ENCODE measurements at places on chromosomes 1 and 21.

GRCh38 chr1:94490556-94490955, 51.0 kb downstream of the F3 start:
- no peak for DNase-seq

DNA sequence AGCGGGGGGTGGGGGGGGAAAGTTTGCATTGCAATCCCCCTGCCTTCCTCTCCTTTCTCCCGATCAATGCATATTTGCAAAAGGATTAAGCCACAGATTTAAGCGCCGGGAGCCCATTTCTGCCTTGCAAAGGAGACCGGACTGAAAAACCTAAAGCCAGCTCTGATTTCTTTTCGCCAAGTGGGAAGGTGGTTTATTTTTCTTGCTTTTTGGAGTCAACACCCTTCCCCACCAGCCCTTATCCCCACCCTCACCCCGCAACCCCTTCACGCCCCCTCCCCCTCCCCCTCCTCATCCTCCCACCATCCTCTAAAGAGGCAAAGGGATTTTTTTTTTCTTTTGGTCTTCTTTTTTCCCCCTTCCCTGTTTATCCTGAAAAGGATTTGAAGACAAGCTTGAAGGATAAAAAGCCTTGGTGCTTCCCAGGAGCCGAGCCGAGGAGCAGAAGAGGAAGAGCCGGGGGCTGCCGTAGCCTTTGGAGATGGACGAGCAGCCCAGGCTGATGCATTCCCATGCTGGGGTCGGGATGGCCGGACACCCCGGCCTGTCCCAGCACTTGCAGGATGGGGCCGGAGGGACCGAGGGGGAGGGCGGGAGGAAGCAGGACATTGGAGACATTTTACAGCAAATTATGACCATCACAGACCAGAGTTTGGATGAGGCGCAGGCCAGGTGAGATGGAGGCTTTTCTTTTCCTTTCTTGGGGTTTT, 513 bp downstream of the PBX1 start:
- DNase-seq = no peak

DNA sequence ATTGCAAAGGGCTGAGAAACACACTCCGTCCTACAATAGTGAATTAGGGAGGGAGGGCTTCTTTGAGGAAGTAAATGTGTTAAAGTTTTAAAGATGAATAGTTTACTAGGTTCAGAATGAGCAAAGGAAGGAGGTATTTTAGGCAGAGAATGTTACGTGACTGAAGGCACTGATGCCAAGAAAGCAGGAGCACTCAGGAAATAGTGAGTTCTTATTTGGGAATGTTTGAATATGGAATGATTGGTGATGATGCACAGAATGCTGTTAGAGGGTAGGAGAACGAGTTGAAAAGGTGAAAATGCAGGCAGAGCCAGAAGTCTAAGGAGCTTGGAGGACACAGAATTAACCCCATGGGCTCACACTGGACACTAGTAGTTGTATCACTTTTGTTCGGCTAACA, 108.0 kb downstream of the NRIP1 start:
- DNase-seq = no peak

GRCh38 chr1:1780598-1781525, 2.6 kb upstream of the NADK start:
- DNase-seq = no peak

DNA sequence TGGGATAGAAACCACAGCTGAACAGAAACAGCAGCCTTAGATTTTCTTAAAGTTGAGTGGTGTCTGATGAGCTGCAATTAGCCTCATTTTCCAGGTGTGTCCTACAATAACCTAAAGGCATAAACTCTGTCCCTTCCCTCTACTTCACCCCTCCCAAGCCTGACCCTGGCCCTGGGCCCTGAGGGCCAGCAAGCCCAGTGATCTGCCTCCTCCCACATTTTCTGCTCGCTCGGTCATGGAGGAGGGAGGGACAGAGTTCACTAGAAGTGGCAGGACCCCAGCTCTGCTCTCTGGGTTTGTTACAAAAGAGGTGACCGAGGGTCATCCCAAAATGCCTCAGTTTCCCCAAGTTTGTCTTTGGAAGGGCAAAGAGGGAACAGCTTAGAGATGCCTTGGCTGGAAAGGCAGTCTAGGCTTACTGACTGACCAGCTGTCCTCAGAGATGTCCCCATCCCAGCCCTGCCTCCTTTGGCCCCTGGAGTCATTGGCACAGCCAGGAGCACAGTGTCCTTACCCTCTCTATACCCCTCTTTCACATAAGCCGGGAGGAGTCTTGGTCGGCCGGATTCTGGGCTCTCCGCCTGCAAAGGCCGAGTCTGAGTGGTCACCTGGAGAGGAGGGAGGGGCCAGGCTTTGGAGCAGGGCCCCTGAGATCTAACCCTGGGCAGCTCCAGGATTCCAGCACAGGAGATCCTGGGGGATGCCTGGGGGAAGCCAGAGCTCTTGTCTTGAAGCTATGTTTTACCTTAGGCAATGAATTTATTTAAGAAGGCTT, 172.7 kb downstream of the PTPRU start:
- no peak for DNase-seq

GRCh38 chr1:229624521-229625070, 1.3 kb downstream of the TAF5L start:
- DNase-seq = no peak

- DNase-seq = no peak
Observed at GRCh38 chr1:156696755-156697154, 8.6 kb downstream of the CRABP2 start.

- no peak for DNase-seq
Observed at GRCh38 chr1:11143907-11144306, 44.2 kb upstream of the EXOSC10 start.

GRCh38 chr1:223479261-223479660, 86.0 kb downstream of the CCDC185 start:
- no peak for DNase-seq

DNA sequence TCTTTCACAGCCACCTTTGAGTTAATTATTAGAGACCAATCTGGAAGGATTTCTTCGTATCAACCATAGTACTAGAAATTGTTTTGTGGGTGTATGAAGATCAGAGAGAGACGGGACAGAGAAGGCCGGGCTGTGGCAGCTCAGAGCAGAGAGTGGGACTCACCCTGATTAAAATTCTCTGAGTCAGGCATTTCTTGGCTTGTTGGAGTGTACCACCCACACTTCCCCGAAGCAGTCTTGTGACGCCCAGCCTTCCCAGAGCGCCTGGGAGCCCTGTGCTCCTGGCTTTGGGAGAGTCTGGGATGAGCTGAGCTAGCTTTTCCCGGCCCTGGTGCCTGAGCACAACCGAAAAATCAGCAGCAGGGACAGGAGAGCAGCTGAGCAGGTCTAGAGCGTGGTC, 19.4 kb downstream of the PLEKHM2 start:
- DNase-seq = no peak

DNA sequence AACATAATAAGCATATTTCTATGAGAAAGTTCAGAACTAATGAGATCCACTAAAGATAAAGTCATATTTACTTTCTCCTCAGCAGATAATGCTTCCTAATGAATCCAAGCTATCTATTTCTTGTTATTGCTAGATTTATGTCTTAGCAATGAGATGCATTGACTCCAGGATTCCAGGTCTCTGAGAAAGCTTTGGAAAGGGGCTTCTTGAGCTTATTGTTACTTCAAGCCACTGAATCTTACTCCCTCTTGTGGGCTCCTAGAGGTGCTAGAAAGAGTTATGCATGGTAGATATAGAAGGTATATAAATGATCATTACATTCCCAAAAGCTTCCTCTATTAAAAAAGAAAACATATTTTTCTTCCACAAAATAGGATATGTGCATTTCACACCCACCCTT, 246.4 kb upstream of the ADAMTS5 start:
- DNase-seq = no peak

Data from activated CD4-positive, alpha-beta T cell treated with anti-CD3 and anti-CD28 coated beads, Interleukin-2, amount 50 U/mL, for 4 hours (primary cell).